ENCODE measurements at places on chromosomes 11 and 22.

DNA sequence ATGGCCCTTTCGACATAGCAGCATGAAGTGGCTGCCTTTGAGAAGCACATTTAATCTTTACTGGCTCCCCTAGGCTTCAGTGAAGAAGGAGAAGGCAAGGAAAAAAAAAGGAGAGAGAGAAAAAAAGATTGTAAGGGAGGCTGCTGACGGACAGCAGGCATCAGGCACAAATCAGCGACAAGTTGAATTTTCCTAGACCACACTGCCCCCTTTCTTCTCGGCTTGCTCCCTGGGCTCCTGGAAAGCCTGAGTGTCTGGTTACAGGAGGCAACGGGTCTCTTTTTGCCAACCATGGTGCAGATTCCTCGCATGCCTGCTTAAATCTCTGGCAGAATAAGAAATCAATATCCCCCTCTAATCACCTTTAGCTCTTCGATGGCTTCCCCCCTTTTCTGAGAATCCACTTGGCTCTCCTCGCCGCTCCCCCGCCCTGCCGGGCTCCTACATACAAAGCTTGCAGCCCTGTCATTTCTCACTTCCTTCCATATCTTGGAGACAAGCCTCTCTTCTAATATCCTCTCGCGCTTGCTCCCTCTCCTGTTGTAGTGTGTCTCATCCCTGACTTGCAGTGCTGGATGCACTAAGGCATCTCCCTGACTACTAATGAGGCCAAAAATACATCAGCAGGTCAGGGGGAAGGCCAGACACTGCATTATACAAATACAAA is 14.3 kb downstream of the BLID start:
- DNase-seq, result no peak

DNA sequence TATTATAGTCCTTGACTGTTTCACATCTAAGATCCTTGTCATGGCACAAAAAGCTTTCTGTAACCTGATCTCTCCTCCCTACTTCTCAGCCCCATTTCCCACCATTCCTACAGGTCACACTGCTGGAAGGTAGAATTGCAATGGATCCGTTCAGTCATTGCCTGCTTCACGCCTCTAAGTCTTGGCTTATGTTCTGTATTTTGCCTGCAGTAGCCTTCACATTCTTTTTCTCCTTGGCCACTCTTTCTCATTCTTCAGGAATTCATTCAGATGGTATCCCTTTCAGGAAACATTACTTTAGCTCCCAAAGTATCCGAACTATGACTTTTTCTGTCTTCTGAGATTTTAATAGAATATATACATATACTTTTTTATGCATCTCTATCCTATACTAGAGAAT is 731.5 kb downstream of the NTM start:
- no peak for DNase-seq

DNA sequence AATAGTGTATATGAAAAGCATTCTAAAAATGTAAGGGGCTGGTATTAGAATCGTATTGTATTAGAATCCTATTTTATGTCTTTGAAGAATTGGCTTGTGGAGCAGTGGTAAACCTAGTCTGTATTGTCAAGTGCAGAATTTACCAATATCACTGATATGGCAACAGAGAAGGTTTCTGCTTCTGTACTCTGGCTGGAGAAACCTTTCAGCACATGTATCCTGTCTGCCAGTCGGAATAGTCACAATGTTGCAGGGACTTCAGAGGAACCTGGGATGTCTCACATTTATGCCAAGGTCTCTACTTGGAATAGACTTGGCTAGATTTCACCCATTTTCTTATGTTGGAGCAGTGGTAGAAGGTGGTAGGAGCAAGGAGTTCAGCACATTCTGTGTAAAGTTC is 4.4 kb downstream of the MTMR3 start:
- no peak for DNase-seq

- no peak for DNase-seq
Observed at GRCh38 chr11:121340032-121340580, 47.5 kb downstream of the SC5D start.

DNA sequence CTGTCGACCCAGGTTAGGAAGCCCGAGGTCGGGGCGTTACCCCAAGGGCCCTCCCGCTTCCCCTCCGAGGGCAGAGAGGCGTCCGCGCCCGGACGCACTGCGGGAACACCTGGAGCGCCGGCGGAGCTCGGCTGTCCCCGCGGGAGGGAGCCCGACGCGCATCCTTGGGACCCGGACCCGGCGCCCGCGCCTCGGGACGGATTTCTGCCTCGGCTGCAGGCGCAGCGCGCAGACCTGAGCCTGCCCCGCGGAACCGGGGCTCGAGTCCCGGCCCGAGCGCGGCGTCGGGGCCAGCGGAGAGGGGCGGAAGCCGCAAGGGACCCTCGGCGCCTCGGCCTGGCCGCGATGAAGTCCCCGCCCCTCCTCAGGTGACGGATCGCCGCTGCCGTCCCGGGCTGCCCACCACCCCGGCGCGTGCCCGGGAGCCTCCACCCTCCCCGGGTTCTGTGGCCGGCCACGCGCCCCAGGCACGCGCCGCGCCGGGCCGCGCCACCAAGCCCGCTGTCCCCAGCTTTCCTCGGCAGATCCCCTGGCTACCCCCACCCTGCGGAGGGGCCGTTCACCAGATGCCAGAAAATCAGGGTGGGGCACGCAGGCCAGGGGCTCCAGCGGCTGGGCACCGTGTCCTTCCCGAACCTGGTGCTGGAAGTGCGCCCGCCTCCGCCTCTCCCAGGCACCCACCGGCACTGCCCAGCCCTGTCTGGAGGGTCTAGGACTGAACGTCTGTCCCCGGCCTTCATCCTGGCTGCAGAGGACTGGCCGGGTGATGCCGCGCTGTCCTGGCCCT is 410 bp downstream of the GLB1L3 start:
- DNase-seq, result no peak

- DNase-seq, result peak; percentile 16
Observed at GRCh38 chr11:9264316-9265210, 587 bp downstream of the DENND5A start.

- no peak for DNase-seq
Observed at GRCh38 chr11:3345736-3346135, 33.2 kb downstream of the ZNF195 start.

DNA sequence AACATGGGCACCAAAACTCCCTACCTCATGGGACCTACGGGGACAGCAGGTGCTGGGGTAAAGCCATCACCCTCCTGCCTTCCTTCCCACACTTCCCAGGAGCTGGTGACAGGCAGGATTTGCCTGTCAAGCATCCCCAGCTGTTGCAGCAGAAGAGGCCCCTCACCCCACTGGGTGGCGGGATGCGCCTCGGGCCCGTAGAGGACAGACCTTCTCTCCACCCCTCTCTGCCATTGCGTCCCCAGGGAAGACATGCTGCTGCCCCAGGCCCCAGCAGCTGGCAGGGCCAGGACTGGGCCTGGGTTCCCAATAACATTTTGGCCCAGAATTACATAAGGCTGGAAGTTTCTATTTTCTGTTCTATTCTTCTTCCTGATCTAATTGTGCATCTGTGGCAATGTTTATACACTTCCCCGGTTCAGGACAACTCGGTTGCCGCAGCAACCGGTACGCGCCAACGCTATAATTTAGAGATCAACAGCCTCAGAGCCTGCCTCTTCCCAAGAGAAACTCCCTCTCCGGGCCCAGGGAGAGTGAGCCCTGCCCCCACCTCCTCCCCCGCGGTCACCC is 25.4 kb downstream of the KCNJ4 start:
- no peak for DNase-seq
